ENCODE measurements at places on chromosomes 11 and 22.

DNA sequence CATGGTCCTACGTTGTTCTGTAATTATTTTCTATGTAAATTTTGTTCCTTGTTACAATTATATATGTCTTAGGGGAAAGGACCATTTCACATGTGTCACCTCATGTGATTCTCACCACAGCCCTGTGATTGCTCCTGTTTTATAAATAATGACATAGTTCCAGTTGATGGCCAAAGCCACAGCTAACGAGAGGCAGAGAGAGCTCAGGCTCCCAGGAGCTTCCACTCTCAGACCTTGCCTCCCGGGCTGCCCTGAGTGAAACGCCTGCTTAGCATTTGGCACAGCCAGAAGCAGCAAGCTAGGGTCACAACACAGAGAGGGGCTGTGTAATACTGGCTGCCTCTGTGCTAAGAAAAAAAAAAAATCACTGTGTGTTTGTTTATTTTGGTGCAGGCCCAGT, 5.9 kb downstream of the TMEM121B start:
- DNase-seq, result no peak

DNA sequence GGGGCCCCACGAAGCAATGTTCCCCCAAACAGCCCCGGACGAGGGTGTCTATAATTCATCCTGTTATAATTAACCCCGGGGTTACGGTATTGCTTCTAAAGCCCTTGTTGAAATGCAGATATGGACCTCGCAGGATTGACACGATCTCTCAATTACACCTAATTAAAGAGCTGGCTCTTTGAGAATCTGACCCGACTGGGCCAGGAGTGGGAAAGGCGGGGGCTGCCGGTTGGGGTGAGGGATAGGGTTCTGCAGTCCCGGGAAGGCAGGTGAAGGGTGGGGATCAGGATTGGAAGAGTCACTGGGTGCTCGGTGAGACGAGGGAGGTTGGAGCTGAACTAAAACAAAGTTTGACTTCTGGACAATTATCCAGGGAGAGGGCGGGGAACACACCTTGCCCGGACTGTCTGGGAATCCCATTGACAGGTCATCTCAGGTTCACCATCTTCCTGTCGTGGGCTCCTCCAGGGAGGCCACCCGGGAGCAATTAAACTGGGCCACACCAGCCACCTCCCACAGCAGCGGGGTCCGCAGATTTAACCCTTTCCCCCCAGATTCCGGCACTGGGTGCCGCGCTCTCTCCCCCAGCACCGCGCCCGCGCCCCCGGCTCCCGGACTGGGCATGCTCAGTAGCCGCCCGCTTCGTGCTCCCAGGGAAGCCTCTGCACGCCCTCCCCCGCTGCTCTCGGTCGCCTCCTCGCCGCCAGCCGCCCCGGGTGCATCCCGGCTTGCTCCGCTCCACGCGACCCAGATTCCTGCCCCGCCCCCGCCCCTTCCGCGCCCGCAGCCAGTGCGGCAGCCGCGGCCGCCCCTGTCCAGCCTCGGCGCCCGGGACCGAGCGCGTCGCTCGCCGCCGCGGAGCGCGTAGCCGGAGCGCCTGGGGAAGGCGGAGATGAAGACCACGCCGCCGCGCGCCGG, at the start of gene ELMOD1:
Gene ELMOD1, plus strand, starts transcription at position 688 of the 918 bp plus-strand sequence. CDS start 27,043 bp downstream, outside the sequence.
- no peak for DNase-seq

GRCh38 chr11:110075847-110076208, 17.4 kb upstream of the ZC3H12C start:
- no peak for DNase-seq

- no peak for DNase-seq
These were observed 2.6 kb downstream of the C11orf91 start for GRCh38 chr11:33697997-33698396.

DNA sequence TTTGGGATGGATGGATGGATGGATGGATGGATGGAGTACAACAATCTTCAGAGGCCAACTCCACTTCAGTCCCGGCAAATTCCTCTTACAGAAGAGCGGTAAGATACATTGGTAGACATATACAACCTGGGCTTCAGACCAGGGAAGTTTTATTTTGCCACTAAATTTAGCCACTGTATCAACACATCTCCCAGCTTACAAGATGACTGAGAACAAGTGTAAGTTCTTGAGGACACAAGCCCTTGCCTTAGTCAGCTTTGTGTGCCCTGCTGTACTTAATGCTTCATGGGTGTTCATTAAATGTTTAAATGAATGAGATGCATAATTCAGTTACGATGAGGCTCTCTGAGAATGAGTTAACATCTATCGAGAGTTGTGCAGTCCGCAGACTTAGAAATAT, 127.7 kb downstream of the COMMD9 start:
- no peak for DNase-seq

- DNase-seq, result no peak
These were observed 38.2 kb upstream of the PAK1 start for GRCh38 chr11:77512092-77512491.

DNA sequence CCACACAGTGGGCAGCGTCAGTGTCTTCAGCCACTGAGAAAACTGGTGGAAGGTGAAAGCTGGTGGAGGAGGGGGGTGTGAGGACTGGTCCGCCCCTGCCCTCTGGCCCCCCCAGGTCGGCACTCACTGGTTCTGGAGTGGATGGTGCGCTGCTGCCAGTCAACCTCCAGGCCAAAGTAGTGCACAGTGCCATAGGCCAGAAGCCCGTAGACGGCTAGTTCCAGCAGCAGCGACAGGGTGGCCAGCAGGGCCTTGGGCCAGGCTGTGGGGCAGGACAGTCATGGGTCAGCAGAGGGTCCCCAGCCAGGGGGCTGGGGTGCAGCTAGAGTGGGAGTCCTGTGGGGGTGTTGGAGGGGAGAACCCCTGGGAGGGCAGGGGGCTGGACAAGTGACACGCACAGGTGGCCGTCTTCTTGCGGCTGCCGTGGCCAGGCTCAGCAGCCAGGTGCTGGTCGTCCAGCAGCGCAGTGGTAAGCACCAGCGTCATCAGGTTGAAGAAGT, 2.2 kb downstream of the LMF2 start:
- no peak for DNase-seq

GRCh38 chr22:38035530-38035885, 21.7 kb upstream of the PICK1 start:
- no peak for DNase-seq

DNA sequence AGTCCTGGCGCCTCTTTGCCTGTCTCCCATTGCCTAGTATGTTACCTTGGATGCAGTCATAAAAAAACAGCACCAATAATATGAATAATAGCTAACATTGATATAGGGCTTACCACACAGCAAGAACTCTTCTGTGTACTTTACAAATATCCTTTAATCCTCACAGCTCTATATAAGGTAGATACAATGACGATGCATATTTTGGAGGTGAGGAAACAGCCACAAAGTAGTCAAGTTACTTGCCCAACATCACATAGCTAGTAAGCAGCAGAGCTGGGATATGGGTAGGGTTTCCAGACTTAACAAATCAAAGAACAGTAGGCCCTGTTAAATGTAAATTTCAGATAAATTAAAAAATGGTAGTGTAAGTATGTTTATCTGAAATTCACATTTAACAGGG, 128.8 kb downstream of the ST3GAL4 start:
- DNase-seq, result peak; percentile 21

GRCh38 chr11:15968461-15969130, 387.8 kb downstream of the SOX6 start:
- no peak for DNase-seq

DNA sequence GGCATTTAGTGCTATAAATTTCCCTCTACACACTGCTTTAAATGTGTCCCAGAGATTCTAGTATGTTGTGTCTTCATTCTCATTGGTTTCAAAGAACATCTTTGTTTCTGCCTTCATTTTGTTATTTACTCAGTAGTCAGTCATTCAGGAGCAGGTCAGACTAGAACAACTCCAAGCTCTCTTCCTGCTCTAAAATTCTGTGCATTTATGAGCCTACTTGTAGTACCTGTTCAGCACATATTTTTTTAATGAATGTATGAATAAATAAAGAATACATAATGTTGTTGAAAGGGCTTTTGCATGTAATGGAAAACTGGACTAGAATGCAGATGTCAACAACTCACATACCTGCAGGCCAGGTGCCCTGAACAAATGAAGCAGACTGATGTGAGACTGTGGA, 13.7 kb upstream of the HEPHL1 start:
- no peak for DNase-seq

DNA sequence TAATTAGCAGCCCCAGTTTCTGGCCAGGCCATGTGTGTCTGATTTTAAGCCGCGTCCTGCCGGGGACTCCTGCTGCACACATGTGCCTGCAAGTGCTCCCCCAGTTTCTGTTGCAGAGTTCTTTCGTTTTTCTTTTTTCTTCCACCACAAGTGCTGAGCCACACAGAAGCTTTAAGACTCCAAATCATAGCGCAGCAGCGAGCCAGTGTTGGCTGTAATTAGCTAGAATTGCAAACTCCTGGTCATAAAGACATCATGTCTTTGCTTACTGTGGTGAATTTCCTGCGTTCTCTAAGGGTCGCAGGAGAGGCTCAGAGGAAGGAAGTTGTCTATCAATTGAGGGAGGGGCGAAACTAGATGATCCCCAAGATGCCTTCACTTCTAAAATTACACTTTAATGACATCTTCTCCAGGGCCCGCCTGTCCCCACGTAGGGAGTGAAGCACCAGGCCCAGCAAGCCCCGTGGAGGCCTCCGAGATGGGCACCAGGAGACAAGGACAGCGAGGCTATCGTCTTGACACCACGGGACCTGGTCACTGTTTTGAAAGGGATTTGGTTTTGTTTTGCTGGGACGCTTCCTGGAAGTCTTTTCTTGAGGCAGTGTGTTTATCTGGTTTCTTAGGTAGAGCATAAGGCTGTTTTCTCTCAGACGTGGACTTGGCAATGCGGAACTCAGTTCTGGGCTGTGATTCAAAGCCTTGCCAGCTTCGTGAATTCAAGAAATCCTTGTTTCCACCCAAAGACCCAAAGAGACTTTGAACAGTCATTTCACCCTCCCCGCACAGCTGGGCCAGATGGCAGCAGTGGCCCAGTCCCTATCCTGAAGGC, 71.8 kb downstream of the UBASH3B start:
- no peak for DNase-seq

GRCh38 chr11:45444796-45445195, 158.7 kb upstream of the SYT13 start:
- DNase-seq, result no peak

DNA sequence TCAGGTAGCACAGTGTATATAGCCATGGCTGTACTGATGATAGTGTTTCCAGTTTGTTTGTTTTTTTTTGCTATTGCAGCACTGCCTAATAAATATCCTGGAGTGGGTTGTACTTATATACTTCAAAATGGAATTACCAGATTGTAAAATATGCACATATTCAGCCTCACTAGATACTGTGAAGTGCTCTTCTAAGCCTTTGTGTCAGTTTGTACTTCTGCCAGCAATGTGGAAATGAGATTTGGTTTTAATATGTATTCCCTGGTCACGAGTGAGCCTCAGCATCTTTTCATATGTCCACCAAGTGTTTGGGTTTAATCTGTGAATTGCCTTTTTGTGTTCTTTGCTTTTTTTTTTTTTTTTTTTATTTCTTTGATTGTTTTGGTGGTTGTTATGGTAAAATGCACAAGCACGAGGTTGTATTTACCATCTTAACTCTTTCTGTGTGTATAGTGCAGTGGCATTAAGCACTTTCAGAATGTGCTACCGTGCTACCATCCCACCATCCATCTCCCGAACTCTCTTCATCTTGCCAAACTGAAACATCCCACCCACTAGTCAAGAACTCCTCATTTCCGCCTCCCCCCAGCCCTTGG, 34.9 kb downstream of the ST3GAL4 start:
- DNase-seq, result no peak

- no peak for DNase-seq
These were observed 13.5 kb downstream of the PIK3IP1 start for GRCh38 chr22:31278626-31279326.

GRCh38 chr11:42571878-42572610, 739.8 kb upstream of the API5 start:
- no peak for DNase-seq

GRCh38 chr11:57764566-57764965, 3.0 kb downstream of the CTNND1 start:
- no peak for DNase-seq

DNA sequence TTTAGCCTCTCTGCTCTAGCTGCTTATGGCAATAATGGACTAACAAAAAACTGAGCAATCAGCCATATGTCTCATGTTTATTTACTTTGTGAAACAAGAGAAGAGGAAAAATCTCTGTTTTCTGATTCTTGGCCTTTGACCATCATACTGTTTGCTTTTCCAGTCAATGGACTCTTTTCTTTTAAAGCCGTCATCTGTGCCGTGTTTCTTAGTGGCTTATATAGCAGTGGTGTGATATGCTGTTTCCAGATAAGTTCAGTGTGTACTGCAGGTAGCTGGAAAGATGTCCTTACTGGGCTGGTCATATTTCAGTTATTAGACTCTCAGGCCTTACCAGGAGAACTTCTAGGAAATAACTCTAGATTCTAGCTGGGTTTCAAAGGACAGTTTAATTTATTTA, 33.6 kb upstream of the TECTA start:
- DNase-seq, result no peak

DNA sequence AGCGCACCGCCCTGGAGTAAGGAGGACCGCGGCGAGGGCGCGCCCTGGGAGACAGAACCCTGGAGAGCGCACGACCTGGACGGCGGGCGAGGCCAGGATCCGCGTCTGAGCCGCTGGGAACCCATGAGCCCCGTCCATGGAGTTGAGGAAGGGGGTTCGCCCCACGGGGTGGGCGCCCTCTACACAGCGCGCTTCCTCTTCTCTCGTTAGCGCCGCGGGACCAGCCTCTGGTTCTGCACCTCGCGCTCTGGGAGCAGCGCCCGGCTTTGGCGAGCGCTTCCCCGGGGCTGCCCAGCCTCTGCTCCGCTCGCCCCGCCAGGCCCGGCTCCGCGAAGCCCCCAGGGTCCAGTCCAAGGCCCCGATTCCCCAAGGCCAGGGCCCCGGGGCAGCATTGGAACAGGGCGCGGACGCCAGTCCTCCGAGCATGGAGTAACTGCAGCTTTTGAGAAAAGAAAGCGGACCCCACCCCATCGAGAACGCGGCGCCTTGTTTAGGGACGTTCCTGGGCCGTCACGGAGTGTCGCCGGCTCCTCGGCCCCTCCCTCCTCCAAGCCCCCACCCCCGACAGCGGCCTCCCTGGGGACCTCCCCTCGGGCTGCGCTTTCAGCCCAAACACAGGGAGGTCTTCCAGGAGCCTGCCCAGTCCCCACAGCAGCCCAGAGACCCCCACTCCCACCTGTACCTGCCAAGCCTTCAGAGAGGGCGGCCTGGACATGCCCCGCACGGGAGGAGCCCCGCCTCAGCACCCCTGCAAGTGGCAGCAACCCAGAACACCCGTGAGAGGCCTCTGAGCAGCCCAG, 56.2 kb downstream of the BRD1 start:
- DNase-seq, result no peak

GRCh38 chr11:72267956-72268617, 24.1 kb upstream of the PHOX2A start:
- no peak for DNase-seq

DNA sequence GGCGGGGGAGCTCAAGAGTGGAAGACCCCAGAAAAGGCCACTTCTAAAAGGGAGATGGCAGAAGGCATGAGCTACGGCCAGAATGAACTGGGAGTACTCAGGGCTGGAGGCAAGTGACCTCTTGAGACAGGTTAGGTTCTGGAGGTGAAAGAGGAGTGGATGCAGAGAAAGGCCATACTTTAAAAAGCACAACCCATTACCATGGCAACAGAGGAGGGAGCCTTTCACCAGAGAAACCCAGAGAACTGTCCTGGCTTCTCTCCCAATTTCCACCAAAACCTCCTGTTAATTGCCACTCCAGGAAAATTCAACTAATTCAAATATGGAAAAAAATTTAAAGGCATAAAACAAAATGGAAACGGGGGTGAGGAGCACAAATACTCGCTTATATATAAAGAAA, 15.8 kb downstream of the A4GALT start:
- DNase-seq, result no peak

All from GM04503 (cell line).